ENCODE measurements at places on chromosomes 3 and 15.
A peak's percentile ranks its signal among the peaks of the same experiment; 100 is the strongest.

GRCh38 chr15:101675796-101676582, 23.8 kb upstream of the TM2D3 start:
- peak; percentile 55 for DNase-seq

DNA sequence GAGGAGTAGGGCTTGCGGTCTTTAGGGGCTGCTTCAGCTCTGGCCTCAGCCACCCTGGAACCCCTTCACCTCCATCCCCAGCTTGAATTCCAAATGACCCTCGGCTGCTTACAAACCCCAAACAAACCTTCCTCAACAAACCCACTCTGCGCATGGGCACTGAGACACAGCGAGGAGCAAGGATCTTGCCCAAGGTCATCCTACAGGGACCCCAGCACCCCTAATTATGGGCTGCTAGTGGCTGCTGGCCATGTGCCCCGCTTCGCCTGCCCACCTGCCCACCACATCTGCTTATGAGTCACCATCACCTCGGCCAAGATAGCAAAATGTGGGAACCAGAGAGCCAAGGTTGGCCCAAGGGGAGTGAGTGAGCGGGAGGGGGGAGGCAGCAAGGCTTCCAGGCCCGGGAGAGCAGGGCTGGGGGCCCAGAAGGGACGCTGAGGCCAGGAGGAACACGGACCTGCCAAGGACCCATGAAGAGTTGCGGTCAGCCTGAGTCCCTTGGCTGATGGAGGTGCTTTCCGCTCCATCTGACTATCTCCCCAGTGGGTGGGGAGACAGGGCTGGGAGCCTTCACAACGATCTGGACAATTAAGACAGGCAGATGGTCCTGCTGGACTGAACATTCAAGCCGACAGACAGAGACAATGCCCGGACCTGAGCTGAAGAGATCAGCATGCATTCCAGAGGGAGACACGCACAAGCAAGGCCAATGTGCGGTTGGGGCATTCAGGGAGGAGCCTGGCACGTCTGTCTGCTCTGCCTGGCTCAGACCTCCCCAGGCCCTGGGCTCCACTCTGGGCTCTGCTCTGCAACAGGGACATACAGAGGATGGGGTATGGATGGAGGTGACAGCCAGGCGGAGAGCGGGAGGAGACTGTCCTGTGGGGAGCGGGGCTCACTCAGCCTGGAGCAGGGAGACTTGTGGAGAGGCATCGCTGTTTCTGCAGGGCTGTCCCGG, 10.8 kb upstream of the GRIP2 start:
- DNase-seq, result peak; percentile 47

DNA sequence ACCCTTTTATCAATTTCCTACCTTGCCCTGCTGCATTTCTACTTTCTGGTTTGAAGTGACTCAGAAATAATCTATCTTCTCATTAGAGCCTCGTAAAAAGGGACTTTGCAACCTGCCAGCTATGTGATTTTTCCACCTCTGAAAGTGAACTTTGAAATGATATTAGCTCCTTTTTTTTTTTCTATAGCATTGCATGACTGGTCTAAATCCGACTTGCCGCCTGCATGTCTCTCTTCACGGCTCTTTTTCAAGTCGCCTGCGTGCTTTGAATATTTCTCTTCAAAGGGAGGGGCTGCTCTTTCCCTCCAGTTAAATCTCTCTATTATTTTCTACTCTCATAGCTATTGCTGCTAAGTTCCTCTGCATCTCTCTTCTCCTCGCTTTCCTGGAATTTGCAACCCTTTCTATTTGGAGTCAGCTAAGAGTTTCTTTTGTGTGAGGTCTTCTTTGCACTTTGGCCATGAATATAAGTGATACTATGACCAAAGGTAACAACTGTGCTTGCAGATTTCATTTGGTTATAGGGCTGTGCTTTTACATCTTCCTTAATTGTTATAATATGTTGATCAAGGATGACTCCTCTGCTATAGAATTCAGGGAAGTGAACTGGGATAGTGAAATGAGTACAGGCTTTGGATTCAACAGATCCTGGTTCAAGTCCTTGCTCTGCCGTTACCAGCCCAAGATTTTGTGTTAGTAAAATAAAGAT, 541.1 kb downstream of the AGBL1 start:
- DNase-seq, result no peak

DNA sequence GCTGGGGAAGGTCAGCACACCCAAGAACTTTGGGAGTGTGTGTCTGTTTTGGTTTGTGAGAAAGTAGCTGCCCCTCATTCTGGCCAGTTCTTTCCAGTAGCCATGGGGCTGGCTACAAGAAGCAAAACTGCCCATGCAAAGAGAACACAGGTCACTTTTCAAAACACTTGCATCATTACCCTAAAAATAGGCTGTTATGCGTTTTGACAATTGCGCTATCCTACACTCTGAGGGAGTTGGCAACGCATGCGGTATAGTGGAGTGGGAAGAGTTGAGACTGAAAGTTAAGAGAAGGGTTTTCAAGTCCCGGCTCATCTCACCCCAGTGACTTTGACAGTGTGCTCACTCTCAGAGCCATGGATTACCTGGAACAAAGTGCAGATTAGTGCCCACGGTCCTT, 41.8 kb upstream of the MYZAP start:
- no peak for DNase-seq

DNA sequence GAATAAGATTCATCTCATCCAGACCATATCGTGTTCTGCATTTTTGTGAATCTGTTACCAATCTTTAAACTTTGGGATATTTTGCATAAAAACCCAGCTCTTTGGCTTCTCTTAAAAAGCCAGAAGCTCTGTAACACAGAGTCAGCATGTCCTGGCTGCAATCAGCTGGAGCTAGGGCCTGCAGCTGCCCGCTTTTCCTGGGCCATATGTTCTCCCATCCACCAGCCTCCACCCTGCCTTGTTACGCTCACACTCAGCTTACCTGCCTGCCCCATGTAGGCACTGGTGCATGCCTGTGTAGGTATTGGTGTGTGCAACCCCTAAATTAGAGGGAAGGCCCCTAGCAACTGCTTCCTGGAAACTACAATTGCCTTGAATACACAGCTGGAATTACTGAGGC, 48.2 kb downstream of the CRYGS start:
- no peak for DNase-seq

DNA sequence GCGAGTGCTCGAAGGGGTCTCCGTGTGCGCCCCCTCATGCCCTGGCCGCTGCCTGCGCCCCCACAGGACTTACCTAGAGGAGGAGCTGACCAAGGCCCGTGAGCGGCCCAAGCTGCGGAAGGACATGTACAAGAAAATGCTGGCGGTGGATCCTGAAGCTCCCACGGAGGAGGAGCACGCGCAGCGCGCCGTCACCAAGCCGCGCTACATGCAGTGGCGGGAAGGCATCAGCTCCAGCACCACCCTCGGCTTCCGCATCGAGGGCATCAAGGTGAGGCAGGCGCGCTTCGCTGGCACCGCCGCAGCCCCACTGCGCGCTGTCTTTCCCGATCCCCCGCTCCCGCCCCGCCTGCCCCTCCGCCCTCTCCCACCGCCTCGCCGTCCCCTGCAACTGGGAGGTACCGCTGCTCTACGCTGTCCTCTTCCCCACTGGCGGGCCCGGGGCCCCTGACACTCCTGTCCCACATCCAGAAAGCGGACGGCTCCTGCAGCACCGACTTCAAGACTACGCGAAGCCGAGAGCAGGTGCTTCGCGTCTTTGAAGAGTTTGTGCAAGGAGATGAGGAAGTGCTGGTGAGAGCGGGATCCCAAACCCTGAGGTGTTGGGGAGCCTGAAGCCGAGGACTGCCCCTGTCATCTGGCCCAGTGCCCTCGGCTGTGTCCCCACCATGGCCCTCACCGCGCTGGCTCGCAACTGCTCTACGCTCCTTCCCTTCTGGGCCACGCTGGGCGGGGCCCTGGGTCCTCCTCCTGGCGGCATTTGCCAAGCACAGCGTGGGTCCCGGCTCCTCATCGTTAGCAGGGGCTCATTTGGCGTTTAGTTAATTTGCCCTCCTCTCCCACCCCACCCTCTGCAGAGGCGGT, 8.5 kb downstream of the ITPKA start:
- DNase-seq, result peak; percentile 37
